Activated T-helper 2 cell treated with anti-CD3 and anti-CD28 coated beads, Interferon-gamma antibody, Interleukin-2, Interleukin-4, amounts not matched to agents 10 μg/mL and 5 μg/mL and 100 μg/mL, durations not matched to agents 14 hours and 24 hours and 36 hours (primary cell): ENCODE measurements at places on chromosomes 16 and 17.
A peak's percentile ranks its signal among the peaks of the same experiment; 100 is the strongest.

- no peak for DNase-seq
These were observed 53.7 kb upstream of the LGALS9 start for GRCh38 chr17:27577121-27577761.

GRCh38 chr17:82859431-82860403 lies 19.9 kb upstream of the ZNF750 start:
- DNase-seq, result peak; percentile 56

GRCh38 chr17:50559674-50560184 lies 786 bp upstream of the CACNA1G start:
- DNase-seq, result no peak

DNA sequence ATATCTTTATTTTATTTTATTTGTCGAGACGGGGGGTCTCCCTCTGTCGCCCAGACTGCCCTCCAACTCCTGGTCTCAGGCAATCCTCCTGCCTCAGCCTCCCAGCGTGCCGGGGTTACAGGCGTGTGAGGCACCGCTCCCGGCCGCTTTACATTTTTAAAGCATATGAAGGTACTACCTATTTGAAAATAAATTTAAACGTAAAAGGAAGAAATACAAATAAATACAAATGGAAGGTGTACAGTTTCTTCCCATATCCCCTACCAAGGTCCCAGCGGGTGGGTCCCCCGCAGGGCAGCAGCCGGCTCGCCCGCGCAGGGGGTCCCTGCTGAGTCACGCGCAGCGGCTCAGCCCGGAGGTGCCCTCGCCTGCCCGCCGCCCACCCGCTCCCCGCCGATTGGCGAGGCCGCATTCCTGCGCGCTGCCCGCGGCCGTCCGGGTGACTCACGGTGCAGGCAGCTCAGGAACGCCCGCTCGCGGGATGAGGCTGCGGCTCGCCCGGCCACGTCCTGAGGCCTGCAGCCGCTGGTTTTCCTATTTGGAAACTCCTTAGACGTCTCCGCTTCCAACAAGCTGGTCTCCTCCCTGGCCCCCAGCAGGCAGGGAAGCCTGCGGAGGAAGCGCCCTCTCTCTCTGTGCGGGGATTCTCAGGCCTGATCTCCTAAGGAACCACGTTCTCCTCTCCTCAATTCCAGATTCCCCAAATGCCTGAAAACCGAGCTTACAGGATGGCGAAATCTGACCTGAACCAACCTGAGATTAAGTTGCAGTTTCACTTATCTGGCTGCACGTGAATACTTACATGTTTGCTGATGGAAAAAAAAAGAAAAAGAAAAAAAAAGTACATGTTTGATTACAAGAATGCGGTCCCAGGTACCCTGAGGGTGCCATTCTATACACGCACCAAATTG lies 54.8 kb upstream of the MAP3K14 start:
- DNase-seq, result no peak

DNA sequence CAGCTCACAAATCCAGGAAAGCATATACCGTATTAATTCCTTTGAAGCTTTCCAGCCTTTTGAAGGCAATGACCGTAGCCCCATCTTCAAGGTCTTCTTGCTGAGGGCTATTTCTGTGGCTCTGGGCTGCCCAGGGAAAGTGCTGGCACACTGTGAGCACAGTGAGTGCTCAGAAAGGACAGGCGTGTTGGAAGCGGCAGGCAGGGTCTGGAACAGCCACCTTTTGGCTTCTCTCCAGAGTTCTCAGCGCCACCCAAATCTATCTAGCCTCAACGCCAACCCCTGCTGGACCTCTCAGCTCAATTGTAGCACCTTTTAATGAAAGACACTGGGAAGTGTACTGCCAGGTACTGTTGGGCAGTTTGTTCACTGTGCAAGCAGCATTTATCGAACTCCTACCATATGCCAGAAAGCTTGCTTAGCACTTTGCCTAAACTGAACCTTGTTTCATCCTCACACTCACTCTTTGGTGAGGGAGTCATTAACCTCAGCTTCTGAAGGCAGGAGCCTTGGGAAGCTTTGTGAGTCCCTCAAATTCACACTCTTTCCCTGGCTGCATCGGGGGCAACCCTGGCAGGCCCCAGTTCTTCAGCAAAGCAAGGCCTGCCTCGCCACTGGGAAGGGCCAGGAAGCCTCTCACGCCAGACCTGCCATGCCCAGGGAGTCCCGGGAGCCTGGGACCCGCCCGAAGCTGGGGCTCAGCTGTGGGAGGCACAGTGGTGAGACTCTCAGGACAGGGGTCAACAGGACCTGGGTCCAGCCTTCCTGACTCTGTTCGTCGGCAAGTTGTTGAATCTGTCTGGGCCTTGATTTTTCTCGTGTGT lies 13.5 kb upstream of the CIBAR2 start:
- DNase-seq, result no peak

DNA sequence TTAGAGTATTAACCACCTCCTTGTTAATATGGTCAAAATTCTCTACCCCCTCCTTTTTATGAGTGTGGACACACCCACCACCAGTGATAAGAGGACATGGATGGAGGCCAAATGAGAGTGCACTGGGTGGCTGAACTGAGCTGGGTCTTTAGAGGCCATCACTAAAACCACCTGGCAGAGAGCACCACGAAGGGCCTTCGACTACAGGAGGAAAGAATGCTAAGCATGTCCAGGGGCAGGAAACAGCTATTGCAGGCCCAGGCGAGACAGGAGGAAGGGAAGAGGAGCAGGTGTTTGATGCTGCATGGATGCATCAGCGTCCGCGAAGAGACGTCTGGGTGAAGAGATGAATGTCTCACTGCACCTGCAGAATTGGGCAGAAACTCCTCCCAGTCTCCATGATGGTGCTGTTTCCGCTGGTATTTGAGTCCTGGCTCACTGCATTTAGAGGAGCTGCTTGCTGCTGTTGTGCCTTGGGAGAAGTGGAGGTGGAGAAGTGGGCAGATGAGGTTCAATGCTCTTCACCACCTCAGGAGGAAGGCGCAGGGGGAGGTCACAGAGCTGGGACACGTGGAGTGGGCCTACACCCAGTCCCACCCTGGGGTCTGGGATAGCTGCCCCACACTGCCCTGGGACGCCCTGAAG lies 33.2 kb downstream of the SPHK1 start:
- DNase-seq, result no peak

GRCh38 chr16:66399031-66399430 lies 28.1 kb upstream of the BEAN1 start:
- no peak for DNase-seq

DNA sequence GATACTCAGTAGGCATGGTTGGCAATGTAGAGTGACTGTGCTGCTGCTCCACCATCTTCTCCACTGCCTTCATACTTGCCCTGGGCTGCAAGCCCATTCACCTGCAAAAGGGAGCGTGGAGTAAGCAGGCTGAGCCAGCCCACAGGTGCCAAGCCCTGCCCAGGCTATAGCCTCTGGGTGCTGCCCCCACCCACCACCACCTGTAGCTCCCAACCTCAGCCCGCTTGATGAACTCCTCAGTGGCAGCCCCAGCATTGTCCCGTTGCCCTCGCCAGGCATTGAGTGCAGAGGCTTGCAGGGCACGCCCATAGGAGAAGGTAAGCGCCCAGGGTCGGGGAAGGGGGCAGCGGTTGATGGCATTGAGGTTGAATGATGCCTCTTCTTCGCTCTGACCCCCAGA lies 2.2 kb upstream of the PIGS start:
- DNase-seq, result no peak

GRCh38 chr17:82014971-82015310 lies 7.7 kb downstream of the CENPX start:
- DNase-seq, result no peak

- no peak for DNase-seq
These were observed 1.2 kb downstream of the RTN4RL1 start for GRCh38 chr17:2023692-2024571.
